ENCODE measurements at places on chromosomes 12 and 14. TPM values are rescaled to one million over a fixed set of nuclear protein-coding genes. Genes with fewer than 3 reads are reported as not detected.

The EPYC gene
- not detected for total RNA-seq

The PTPN21 gene
- 7.4 TPM for total RNA-seq

GRCh38 chr12:12807970-12808702 lies 5.0 kb upstream of the DDX47 start:
- DNase-seq: no peak

The SYNE3 gene
- 6.0 TPM for total RNA-seq

GRCh38 chr14:75566321-75566720 lies 12.1 kb upstream of the FLVCR2 start:
- DNase-seq: peak; percentile 20

The ANO2 gene
- total RNA-seq: 2.1 TPM

The P2RX7 gene
- total RNA-seq: 5.0 TPM

DNA sequence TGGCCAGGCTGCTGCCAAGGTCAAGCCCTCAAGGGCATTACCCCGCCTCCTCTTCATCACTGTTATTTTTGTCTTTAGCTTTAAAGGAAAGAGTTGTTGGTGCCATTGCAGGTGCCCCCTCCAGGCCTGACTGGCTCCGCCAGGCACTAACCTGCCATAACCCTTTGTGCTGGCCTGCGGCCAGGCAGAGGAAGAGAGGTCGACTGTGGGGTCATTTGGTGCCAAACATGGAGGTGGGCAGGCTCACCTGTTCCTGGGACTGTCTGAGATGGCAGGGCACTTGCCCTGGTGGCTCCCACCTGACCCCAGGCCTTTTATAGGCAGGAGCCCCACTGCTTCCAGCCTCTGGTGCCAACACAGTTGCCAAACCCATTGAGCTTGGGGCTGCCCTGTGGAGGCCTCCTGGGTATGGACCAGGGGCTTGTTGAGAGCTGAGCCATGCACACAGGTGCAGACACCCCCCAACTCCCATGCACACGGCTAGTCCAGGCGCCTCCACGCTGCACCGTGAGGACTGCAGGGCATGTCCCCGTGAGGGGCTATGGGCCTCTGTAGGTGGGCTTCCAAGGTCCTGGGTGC lies 29.4 kb upstream of the PLD4 start:
- DNase-seq: no peak

DNA sequence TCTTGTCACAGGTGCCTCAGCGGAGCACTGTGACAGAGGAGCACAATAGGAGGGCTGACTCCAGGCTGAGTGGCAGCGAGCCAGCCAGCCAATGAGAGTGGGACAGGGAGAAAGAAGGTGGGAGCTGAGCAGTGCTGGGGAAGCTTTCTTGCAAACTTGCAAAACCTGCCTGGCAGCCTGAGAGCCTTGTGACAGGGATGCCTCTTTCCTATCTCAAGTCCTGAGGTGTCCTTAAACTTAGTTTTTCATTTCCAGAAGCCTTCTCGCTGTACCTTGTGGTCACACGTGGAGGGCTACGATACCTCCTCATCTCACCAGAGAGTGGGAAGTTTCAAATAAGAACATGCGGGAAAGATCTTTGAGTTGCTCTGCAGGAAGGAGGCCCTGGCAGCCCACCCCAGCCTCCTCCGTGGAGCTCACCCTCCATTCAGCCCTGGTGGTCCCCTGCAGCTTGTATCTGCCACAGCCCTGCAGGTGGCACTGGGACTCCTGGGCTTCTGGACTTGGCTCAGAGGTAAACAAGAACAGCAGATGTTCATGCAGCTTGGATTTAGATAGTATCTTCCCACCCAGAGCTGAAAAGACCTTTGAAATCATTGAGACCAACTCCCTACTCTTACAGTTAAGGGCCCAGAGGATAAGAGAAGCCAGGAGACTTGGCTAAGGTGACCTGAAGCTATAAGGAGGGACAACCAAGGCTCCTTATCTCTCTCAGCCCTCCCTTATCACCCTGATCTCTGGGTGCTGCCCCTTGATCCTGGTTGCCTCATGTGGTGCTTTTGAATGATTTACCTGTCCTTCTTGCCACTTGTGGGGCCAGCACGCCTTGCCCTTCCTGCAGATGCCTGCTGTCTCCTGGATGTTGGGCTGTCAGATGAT lies 153.5 kb upstream of the MAX start:
- DNase-seq: no peak

The TPH2 gene
- not detected for total RNA-seq

- DNase-seq: no peak
Measured at GRCh38 chr14:64696355-64696857, 7.8 kb upstream of the PLEKHG3 start.

The ZFHX2 gene
- total RNA-seq: not detected

DNA sequence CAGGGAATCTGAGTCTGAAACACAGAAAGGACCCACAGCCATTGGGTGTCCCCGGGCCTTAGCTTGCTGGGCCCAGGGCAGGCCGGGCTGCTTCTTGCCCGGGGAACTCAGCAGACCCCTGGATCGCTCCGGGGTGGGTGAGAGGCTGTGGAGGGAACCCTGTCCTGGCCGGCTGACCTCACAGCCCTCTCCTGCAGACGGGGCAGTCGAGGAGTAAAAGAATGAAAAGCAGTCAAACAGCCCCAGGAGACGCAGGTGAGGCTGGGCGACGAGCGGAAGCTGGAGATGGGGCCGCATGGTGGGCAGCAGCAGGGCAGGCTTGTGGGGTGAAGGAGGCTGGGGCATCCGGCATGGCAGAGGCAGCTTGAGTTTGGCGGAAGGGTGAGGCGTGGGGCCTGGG lies 57.0 kb downstream of the KIF26A start:
- DNase-seq: no peak

Data from RPMI7951 (cell line).